Fibroblast of lung (primary cell): ENCODE measurements at places on chromosomes 11 and 22. TPM values are rescaled to one million over a fixed set of nuclear protein-coding genes. Genes with fewer than 3 reads are reported as not detected.

- no peak for DNase-seq
Measured at GRCh38 chr11:11244470-11245080, 108.5 kb downstream of the CSNK2A3 start.

Gene MS4A6A
- not detected in 2 replicates for total RNA-seq

Gene CCT8L2
- total RNA-seq, result not detected in 2 replicates

Gene PTPRCAP
- total RNA-seq, result under 0.01 and 0.17 TPM in 2 replicates

- no peak for DNase-seq
Measured at GRCh38 chr11:57792870-57793269, 31.3 kb downstream of the CTNND1 start.

- no peak for DNase-seq
Measured at GRCh38 chr11:74338963-74339362, 27.5 kb upstream of the P4HA3 start.

Gene LRRC55
- not detected in 2 replicates for total RNA-seq

GRCh38 chr11:60589611-60590010 is 74.4 kb downstream of the MS4A13 start:
- DNase-seq, result no peak

DNA sequence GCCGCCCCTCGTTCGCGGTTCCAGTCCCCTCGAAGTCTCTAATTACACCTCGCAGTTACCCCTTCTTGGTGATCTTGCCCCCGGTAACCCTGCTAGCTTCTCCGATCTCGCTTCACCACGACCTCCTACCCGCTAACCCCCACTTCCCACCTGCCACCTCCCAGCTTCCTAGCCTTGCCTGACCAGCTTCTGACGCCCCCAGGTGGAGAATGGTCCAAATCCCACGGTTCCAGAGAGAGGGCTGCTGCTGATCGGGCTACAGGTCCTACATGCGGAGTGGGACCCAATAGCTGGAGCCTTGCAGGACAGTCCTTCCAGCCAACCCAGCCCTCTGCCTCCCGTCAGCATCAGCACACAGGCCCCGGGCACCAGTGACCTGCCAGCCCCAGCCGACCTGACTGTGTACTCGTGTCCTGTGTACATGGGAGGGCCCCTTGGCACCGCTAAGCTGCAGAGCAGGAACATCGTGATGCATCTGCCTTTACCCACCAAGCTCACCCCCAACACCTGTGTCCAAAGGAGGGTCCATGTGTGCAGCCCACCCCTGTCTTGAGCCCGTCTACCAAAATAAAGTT is 31.9 kb downstream of the RRP8 start:
- DNase-seq, result no peak

GRCh38 chr22:21450320-21450831 is 16.8 kb upstream of the TMEM191C start:
- no peak for DNase-seq

Gene ZC3H7B
- total RNA-seq, result 39.3 and 64.4 TPM in 2 replicates

DNA sequence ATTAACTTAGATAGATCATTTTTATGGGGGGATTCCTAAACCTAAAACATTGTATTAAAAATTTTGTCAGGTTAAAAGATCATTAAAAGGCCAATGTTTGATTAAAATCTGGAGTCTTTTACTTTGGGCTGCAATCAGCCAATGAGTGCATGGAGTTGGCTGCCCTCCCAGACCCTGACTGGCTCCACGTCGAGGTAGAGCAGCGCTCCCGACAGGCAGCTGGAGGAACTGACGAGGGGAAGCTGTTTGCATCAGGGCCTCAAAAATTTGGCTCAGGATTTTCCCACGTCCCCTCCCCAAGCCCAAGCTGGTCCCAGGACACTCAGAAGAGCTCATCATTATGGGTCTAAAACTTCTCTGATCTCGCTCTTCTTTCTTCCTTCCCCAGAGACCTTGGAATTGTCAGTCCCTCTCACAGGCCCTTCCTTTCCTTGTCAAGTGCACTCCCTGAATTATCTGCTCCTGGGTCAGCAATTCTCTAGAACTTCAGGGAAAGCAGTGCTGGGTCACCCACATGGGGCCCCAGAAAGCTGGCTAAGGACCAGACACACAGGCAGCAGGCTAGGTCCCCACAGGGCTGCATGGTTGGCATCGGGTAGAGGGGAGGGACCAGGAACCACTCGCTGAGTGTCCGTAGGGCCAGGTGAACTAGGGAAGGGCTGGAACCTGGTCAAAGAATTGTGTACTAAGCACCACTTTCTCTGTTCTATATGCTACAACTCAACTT is 119.6 kb upstream of the IGLL5 start:
- no peak for DNase-seq

Gene GTF2H1
- total RNA-seq, result 63.6 and 74.2 TPM in 2 replicates

DNA sequence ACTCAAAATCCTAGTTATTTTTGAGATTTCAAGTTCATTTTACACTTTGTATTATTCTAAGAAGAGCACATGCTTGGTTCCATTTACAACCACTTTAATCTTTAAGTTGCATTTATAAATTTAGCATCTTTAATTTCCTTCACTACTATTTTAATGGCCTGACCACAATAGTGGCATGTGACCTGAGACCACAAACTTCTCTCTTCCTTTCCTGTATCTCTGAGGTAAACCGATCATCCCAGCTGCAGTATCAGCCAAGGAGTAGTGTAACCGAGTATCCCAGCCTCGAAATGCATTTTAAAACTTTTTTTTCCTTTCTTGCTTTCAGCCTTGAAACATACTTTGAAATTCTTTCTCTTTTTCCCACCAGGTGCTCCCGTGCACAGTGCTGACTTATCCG is 28.7 kb upstream of the CBX6 start:
- no peak for DNase-seq

DNA sequence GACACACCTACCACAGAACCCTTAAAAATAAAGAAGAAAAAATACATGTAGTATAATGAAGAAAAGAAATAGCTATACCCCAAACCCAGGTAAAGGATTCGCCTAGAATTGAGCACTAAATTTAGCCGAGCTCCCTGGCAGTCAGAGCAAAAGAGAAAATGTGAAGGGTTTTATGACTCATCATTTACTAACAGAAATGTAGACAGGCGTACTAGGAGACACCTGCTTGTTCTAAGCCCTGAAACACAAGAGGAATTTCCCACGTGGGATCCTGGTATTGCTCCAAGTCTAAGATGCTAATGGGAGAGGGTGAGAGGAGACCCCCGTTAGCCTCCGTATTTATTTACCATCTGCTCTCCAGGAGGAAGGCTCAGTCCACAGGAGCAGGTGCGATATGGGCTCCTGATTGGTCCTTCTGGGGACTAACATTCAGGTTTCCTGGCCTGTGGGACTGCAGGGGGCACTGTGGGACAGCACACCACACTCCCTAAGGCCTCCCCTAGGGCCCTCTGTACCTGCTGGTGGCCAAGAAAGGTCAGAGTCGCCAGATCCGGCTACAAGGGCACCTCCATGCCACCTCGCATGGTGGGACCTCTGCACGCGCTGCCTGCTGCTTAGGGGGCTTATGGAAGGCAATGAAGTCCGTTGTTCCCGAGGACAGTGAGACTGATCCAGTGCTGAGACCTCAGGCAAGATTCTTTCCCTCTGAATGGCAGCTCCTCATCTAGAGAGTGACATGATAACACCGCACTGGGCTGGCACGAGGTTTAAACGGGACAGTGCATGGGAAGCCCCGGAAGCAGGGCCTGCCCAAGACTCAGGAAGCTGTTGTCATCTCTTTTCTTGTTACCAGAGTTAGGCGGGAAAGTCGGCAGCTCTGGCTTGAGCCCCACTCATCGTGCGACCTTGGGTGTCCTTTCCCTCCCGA is 25.8 kb downstream of the KCNC1 start:
- DNase-seq, result peak; percentile 42

DNA sequence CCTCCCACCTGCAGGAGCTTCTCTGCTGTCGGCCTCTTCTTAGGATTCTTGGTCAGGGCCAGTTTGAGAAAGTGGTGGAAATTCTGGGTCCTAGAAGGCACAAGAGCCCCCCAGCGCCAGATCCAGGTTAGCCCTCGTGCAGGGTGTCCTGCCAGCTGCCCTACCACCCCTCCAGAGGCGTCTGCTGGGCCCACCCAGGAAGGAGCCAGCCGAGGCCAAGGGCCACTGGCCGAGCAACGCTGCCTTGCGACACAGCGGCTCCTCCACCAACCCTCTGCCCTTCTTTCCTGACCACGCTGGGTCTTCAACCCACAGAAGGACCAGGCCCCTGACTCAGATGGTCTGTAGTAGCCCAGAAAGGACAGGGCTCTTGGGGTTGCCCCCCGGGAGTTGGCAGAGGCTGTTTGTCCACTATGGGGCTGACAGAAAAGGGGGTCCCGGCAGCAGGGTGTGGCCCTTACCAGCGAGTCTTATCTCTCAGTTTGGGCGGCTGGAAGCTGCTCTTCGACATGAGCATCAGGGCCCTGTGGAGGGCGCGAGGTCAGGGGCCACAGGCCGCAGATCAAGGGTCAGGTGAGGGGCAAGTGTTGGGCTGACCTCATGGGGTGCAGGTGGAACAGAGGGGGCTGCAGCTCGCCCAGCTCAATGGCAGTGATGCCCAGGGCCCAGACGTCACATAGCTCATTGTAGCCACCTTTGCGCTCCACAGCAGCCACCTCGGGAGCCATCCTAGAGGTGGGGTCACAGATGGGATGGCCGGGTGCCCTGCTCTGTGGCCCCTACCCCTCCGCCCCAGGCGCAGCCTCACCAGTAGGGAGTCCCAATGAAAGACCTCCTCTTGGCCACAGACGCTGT is 2.5 kb downstream of the MAP4K2 start:
- no peak for DNase-seq

Gene CHCHD10
- 3.6 and 5.4 TPM in 2 replicates for total RNA-seq

GRCh38 chr22:37609240-37610152 is 862 bp downstream of the GGA1 start:
- DNase-seq, result no peak

Gene NCAM1
- 0.51 and 2.6 TPM in 2 replicates for total RNA-seq

Gene SHANK2
- total RNA-seq, result 1.3 and 11.6 TPM in 2 replicates

Gene A4GALT
- 14.9 and 16.2 TPM in 2 replicates for total RNA-seq

DNA sequence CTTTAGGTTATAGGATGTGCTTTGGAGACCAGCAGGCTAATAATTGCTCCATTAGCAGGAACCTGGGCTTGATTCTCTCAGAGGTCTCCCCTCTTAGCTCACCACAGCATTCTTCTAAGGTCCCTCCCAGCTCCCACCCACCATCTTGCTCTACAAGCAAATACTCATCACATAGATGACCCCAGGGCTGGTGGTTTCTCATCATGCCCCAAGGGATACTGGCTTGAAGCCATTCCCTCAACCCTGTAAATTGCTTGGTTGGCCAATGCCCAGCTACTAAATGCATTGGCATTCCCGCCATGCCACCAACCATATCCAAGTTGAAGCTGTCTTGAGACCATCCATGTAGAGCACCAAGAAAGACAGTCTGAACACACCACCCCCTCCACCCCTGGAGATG is 130.2 kb upstream of the NCAM1 start:
- no peak for DNase-seq

DNA sequence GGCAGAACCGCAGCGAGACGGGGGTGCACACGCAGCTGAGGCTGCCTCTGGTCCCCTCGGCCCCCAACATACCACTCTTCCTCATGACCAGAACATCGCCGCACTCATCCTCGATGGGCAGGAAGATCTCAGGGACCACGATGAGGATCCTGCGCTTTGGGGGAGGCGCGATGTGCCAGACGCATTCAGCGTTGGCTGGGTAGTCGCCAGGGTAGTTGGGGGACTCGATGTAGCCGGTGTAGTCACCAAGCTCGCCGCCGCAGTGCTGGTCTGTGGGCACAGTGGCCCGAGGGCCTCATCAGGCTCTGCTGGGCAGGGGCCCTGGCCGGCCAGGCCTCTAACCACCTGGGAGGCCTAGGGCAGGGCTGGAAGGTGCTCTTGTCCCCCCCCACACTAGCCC is 23.0 kb upstream of the TTLL12 start:
- DNase-seq, result no peak

DNA sequence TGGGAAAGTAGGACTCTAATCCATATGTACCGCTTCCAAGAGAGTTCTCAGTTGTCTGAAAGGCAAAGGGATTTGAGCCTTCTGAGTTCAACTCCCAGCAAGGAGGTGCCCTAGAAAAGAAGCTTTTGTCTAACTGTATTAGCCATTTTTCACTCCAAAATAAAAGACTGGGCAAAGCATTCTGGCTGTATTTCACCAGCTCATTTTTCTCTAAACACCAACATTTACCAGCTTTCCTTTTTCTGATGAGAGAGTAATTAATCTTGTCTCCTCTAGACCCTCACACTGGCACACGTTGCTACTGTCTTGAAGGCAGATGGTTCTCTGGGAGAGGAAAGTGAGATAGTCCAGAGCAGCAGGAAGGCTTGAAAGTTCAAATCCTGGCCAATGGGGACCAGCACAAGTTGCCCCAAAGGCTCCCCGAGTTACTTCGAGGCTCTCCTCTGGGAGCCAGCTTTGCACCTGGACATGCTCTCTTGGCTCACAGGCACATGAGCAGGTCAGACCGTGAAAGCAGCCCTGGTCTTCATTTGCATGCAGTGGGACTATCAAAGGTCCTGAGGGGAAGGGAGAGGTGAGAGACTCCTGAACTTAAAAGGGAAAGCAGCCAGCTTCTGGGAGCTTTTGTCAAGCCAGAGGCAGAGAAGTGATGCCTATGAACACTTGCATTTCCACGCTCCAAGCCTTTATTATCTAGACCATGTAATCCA is 100.0 kb downstream of the NTM start:
- DNase-seq, result no peak

- peak; percentile 94 for DNase-seq
Measured at GRCh38 chr11:130945896-130946295, 29.6 kb upstream of the SNX19 start.

GRCh38 chr22:32788904-32789624 is 12.4 kb upstream of the TIMP3 start:
- DNase-seq, result peak; percentile 84

DNA sequence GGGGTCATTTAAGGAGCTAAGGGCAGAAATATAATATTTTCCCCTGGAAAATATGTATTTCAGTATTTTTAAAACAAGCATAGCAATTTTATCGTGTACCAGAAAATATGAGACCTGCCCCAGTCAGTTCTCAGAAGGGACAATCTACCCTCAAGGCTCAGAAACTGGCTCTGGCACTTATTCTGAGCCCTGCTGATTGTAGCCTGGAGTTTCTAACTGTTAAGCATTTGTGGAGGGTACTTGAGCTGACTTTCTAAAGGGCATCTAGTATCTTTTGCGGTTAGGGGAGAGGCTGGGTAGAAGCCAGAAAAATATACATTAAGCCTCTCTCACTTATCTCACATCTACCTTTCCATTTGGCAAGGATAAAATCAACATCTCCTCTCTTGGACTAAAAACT is 71.3 kb upstream of the FSHB start:
- DNase-seq, result no peak

GRCh38 chr22:37171662-37172061 is 16.4 kb downstream of the C1QTNF6 start:
- no peak for DNase-seq

Gene HOATZ
- total RNA-seq, result not detected in 2 replicates

DNA sequence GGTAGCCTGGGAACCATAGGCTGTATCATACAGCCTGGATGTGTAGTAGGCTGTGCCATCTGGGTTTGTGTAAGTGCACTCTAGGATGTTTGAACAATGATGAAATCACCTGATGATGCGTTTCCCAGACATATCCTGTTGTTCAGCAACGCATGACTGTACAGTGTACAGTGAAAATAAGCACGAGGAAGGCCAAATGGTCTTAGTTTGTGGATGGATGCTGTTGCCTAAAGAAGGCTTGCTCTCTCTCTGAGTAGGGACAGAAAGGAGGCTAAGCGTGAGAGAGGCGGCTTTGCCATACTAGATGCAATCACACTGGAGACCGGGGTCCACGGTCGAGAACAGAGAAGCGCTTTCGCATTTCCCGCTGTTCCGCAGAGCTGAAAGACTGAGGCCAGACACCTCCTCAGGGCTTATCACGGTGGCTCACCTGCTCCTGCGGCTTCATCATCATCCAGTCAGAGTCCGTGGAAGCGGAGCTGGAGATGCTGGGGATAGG is 27.6 kb upstream of the APLP2 start:
- peak; percentile 87 for DNase-seq

Gene KCNQ1OT1
- total RNA-seq, result 1.3 and 1.8 TPM in 2 replicates
